ENCODE measurements at places on chromosomes 4 and X. TPM values are rescaled to one million over a fixed set of nuclear protein-coding genes. Genes with fewer than 3 reads are reported as not detected.

DNA sequence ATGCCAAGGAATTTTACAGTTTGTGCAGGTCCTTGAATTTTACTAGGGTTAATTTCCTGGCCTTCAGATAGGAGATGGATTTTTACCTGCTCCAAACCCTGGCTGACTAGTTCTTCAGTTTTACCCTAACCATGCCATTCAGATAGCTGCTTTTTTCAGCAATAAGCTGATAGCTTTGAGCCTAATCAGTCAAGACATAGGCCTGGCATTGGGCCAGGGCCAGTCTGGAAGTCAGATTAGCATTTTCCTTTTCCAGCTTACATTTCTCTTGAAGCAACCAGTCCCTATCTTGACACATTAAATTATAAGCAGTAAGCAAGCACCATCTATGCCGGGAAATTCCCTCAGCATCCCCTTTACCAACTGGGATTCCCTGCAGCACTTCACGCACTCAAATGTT is 177.1 kb downstream of the ADGRA3 start:
- DNase-seq: no peak

DNA sequence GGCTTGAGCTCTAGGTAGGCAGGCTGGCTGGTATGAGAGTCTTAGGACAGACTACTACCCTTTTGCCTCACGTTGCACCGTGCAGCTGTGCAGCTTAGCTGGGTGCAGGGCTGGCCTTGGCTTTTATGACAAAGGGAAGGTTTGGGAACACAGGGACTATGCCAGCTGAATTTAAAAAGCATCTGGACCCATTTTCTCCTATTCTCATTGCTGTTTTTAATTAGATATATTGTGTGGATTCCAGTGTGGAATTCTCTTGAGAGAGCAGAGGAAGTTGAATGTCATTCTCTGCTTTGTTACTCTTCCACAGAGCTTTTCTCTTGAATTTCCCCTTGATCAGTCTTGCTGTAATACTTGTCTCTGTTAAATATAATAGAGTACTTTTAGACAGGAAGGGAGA is 192.7 kb downstream of the ZNF330 start:
- DNase-seq: no peak

- DNase-seq: no peak
These were observed 916.2 kb upstream of the LCORL start for GRCh38 chr4:18937746-18938145.

Gene SATL1
- total RNA-seq: not detected

Gene IGSF1
- not detected for total RNA-seq

Gene ADAM29
- total RNA-seq: not detected

DNA sequence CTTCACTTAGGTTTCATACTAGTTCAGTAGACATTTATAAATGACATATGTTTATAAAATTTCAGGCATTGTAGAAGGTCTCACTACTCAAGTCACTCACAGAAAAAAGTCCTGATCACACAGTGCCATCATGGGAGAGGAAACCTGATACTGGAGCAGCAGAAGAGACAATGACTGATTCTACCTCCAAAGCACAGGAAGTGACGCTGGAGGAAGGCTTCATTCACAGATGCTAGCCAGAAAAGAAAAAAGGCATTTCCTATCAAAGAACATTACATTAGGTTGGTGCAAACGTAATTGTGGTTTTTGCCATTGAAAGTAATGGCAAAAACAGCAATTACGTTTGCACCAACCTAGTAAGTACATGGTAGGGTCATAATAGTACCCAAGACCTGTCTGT is 79.5 kb downstream of the RASGEF1B start:
- DNase-seq: no peak

Gene CT47B1
- not detected for total RNA-seq

- no peak for DNase-seq
These were observed 117.2 kb upstream of the MED14 start for GRCh38 chrX:40852586-40852985.

GRCh38 chrX:7147413-7147977 is at the start of gene STS:
Gene STS, plus strand, starts transcription at chrX:7147712. Its CDS starts 105,488 bp downstream, at chrX:7253200.
- peak; percentile 23 for DNase-seq

Gene PLK4
- total RNA-seq: 45.7 TPM

Gene F9
- total RNA-seq: not detected

DNA sequence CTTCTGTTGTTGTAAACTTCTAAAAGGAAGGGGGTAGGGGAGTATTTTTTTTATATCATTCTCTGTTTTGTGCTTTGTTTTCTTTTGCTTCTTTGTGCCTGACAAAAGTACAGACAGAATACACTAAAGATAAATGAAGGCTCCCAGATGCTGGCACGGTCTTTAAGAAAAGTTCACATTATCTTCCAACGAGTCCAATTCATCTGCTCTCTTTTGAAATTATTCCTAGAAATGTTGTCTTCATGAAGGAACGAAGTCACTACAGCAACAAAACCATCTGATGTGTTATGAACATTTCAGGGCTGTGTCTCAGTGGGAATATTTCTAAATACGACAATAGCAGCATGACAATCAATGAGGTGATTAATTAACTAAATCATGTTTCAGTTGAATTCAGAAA is 813.8 kb upstream of the HTR2C start:
- DNase-seq: no peak

Gene PHEX
- 0.10 TPM for total RNA-seq

DNA sequence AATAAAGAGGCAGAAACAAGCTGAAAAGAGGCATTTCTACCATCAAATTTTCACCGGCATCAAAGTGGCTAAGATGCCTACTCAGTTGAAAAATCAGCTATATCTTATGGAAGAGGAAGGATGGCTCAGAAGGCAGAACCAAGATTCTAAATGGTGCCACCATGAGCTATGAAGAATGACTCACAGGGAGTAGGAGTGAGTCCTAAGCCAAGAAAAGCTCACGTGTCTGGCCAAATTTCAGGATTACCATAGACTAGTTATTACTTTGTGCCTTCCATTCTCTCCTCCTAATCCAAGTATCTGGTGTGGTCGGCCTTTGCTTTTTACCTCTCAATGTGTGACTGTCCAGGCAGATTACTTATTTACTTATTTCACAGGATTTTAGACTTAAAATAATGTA is 54.8 kb downstream of the BMP3 start:
- no peak for DNase-seq

- DNase-seq: no peak
These were observed 128.9 kb upstream of the LIMCH1 start for GRCh38 chr4:41408859-41409593.

DNA sequence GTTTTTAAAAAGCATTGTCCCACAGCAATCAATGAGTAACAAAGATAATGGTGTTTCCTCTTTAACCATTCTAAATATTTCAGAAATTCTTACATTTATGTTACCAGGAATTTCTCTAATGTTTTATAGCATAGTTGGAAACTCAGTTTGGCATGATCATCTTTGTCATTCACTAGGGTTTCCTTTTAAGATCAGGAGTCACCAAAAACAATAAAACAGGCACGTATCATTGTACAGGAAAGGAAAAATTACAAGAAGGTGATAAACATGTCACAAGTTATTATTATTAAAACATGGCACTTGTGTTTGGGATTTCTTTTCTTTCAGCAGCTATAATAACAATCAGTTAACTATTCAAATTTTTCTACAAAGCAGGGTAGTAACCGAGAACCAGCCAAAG is 84.0 kb downstream of the SLC10A7 start:
- no peak for DNase-seq

Measured in activated CD4-positive, alpha-beta memory T cell treated with anti-CD3 and anti-CD28 coated beads, Interleukin-2, amount 10 ng/mL, durations not matched to agents 7 days and 5 days (primary cell).